ENCODE measurements at places on chromosomes 2 and 18.

GRCh38 chr2:47076586-47077441, 78.3 kb downstream of the STPG4 start:
- peak; percentile 99 for DNase-seq

GRCh38 chr2:96856776-96857666, 795 bp downstream of the ANKRD39 start:
- peak; percentile 49 for DNase-seq

GRCh38 chr2:172953411-172953810, 122.2 kb upstream of the MAP3K20 start:
- DNase-seq = no peak

DNA sequence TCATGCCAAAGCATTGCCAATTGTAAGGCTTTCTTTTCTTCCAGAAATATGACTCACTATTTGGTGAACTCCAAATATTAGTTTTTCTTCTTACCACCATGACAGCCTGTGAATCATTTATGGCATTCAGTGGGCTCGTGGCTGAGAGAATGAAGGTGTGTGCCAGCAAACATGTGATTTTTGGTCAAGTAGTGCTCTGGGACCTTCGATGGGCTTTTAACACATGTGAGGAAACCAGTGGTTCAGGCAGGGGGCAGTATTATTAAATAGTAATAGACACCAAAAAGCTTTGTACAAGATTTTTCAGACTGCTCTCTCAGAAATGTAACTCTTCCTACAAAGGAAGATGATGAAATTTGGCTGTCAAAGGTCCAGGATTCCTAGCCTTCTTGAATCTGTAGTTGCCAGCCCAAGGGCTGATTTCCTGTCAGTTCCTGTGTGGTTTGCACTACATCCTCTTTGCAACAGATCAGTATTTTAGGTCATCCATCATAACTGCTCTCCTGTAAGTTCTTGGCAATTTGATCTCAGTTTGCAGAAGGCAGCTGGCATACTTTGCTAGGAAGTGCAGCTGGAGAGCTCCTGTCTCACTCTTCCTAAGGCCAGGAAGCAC, 64.3 kb downstream of the BABAM2 start:
- DNase-seq = peak; percentile 100

- DNase-seq = no peak
Measured at GRCh38 chr18:78767648-78768071, 212.0 kb upstream of the SALL3 start.

- no peak for DNase-seq
Measured at GRCh38 chr2:58865436-58865835, 624.3 kb upstream of the FANCL start.

DNA sequence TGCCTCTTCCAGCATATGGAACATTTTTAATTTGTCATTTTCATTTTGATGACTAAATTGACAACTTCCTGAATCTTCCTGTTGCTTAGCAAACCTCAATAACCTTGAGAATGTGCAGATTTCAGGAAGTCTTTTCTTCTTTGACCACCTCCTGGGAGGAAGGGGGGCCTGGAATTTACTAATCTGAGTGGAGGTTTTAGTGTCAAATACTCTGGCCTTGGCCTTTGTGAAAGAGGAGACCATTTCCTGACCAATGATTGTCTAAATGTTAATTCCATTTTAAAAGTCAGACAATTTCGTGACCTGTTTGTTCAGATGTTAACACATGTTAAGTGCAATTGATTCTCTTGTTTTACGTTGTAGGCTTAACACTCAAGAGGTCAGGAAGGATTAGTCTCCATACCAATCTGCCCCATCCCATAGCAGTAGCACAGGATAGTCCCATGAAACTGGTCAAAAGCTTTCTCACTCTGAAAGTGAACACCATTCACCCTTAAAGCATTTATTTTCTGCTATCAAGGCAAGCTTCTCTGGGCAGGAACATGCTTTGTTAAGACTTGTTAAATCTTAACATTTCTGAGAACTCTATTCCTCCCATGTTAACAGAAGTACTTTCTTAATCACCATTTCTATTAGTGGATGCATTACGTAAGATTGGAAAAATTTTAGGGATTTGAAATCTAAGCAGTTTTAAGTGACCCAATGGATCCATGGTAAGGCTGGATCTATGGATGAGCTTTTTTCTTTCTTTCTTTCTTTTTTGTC, 219.6 kb downstream of the RND3 start:
- DNase-seq = no peak

DNA sequence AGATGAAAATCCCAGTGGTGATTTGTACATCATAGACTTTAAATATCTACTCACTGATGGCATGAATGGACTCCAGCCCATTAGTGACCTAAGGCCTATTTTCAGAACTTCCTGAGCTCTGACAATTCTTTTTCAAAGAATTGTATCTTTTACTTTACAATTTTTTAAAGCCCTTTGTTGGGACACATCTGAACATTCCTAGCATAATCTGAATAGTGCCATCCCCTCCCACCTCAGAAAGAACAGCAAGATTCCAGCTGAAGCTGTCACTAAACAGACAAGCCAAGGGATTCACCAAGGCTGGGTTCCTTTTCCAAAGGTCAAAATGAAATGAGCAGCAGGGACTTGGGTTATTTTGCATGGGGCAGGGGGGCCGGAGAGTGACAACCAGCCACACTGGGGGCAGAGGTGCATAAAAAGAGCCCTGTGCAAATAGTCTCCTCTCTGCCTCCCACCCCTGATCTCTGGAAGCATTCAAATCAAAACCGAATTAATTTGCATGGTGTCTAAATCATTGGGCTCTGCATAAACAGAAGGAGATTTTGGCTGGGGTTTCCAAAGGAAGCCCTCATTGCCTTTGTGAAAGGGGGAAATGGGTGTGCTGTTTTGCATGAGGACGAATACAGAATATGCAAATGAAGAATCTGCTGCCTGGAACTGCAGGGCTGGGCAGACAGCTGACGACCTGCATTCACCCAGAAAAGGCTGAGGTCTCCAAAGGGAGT, 17.2 kb downstream of the EPHA4 start:
- DNase-seq = no peak

- DNase-seq = peak; percentile 28
Measured at GRCh38 chr2:36670881-36671595, 25.5 kb upstream of the VIT start.

DNA sequence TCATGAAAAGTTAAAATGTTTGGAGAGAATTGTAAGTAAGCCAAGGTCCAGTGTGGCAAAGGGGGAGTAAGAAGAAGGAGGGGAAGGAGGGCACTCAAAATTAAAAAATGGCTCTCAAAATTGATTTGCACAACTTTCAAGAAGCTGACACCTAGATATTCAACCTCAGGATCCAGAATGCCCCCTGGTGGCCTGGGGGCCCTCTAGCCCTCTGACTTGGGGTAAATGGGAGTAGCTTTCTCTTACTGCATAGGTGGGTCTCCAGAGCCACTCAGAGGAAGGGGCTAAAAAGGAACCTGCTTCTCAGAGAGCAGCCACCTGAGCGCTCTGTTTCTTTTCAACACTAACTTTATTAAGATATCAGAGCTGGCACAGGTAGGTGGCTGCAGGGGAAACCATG, 968.5 kb downstream of the BCL11A start:
- DNase-seq = no peak

GRCh38 chr2:11298592-11298991, 45.8 kb downstream of the ROCK2 start:
- DNase-seq = no peak

GRCh38 chr2:122875091-122875865, 1119.8 kb downstream of the TSN start:
- no peak for DNase-seq

DNA sequence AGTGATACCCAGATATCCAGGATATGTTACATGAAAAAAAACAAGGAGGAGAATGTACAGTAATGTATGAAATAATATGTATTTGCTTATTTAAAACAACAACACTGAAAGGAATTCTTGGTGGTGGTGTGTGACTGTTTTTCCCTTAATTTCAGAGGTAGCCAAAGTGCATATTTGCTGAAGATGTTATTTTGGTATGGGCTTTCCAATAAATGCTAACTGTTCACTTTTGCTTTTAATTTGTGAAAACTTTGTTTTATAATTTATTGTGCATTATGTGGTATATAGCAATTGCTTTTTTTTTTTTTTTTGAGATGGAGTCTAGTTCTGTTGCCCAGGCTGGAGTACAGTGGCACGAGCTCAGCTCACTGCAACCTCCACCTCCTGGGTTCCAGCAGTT, 7.6 kb downstream of the CCNYL1 start:
- DNase-seq = no peak

- no peak for DNase-seq
Measured at GRCh38 chr2:33607905-33608304, 8.8 kb upstream of the FAM98A start.

GRCh38 chr2:65686928-65687521, 254.6 kb upstream of the SPRED2 start:
- DNase-seq = no peak

GRCh38 chr18:50751490-50751889, 68.3 kb downstream of the MRO start:
- DNase-seq = no peak

DNA sequence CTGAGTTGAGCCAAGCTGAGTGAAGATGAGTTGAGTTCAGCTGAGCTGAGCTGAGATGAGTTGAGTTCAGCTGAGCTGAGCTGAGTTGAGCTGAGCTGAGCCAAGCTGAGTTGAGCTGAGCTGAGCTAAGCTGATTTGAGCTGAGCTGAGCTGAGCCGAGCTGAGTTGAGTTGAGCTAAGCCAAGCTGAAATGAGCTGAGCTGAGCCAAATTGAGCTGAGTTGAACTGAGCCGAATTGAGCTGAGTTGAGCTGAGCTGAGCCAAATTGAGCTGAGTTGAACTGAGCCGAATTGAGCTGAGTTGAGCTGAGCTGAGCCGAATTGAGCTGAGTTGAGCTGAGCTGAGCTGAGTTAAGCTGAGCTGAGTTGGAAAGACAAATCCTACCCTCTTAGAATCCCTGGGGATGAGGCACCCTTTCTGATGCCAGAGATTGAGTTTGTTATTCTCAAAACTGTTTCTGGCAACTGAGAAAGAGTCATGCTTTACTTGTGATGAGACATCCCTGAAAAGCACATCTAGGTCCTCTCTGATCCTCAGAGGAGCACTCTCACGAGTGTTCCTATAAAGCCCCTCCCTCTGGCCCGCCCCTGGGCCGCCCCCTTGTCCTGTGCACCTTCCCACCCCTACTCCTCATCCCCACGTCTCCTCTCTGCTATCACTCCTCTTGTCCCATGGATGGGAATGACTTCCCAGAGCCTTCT, 116.5 kb downstream of the MCFD2 start:
- no peak for DNase-seq

DNA sequence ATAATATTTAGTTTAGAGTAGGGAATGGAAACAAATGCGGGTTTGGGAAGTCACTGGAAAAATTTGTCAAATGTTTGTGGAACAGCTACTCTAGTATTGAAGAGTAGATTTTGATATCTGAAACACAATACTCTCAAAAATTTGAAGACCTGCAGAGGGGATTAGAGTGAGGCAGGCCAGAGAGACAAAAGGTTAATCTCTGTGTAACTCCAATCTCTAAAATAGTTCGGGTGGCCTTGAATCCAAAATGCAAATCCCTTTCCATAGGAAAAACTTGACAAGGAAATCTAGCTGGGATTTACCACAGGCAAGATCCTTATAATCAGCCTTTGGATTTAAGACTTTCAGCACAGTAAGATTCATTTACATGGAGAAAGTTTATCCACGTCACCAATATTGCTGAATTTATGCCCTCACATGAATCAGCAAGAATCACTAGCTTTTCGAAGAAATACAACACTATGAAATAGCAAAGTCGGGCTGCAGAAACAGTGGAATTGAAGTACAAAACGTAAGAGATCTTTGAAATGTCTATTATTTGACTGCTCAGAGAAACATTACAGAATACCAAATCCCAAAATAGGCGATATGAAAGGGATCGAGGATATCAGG, 423.7 kb upstream of the ZNF804A start:
- DNase-seq = no peak

GRCh38 chr2:86309966-86310365, 27.5 kb downstream of the REEP1 start:
- no peak for DNase-seq

GRCh38 chr2:118967124-118967880, 25.3 kb downstream of the MARCO start:
- no peak for DNase-seq

GRCh38 chr2:71669058-71669456, 215.7 kb downstream of the DYSF start:
- no peak for DNase-seq

GRCh38 chr2:203783496-203784203, 77.2 kb downstream of the CD28 start:
- DNase-seq = peak; percentile 77

DNA sequence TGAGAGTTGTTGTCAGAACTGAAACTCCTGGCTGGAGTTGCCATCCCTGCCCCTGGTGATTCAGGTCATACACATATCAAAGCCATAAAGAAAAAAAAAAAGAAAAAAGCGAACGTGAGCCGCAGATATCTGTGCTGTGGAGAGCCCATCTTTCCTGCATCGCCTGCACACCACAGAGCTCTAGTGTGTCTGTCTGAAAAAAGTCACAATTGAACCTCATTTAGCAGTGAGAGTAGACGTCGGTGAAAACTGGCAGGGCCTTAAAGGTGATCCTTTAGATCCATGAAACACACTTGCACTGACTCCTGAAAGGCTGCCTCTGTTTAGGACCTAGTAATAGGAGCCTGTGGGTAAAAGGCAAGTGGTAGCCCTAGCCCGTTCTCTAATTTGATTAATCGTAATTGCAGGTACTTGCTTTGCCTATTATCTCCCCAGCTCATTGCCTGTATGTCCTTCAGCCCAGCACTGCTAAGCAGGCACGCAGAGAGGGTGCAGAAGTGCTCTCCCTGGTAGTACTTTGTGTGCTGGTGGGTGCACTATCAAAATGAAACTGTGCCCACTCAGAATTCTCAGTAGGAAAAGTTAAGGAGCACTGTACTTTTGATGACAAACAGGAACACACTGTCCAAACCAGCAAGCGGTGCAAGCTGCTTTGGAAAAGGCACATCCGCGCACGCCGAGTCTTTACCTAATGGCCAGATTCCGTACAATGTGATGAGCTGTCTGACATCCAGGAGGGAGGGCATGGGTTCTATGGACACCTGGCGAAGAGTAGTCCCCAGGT, 103.5 kb upstream of the ASB18 start:
- no peak for DNase-seq

DNA sequence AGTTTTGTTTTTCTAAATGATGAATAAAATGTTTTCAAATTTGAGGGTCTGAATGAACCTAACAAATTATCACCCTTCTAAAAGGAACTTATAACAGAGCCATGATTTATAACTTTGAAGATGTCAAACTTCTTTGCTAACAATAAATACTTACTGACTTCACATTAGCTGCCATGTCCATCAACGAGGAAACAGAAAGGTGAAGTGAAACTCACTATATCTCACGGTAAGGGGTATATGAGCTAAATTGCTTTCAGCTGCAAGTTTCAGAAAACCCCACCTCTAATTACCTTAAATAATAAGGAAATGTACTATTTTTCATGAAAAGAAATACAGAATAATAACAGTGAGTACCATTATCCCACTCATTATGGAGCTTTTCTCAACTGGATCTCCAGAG, 350.8 kb upstream of the NT5C1B start:
- DNase-seq = no peak

DNA sequence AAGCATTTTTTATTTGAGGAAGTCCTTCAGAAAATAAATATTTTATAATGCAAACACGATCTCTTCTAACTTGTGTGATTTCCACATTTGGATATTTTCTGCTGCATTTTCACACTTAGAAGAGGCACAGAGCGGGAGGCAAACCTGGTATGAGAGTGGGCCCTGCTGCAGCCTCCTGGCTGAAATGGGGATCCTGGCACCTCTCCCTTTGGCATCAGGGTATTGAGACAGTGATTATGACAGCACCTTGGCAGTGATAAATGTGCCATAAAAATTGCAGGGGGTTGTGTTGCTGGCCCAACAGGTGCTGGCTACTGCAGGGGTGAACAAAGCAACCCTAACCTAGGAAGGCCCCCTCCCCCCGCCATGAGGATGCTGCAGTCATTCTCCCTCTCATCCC, 128.6 kb downstream of the TSN start:
- DNase-seq = no peak

- no peak for DNase-seq
Measured at GRCh38 chr2:28225473-28226080, 167.1 kb upstream of the FOSL2 start.

Data from RPMI7951 (cell line).